ENCODE measurements at places on chromosomes 3 and 15.

GRCh38 chr3:4745235-4745610, 234.0 kb upstream of the BHLHE40 start:
- DNase-seq, result no peak

- no peak for DNase-seq
Observed at GRCh38 chr15:67389975-67390374, 131.0 kb upstream of the C15orf61 start.

DNA sequence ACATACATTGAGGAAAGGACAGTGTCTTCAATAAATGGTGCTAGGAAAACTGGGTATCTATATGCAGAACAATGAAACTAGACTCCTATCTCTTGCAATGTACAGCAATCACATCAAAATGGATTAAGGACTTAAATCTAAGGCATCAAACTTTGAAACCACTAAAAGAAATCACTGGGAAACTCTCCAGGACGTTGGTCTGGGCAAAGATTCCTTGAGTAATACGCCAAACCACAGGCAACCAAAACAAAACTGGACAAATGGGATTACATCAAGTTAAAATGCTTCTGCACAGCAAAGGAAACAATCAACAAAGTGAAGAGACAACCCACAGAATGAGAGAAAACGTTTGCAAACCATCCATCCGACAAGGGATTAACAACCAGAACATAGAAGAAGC, 14.5 kb downstream of the LAMP3 start:
- no peak for DNase-seq

GRCh38 chr15:74200871-74201419, 1.6 kb downstream of the STRA6 start:
- DNase-seq, result no peak

GRCh38 chr15:55360256-55360655, 41.2 kb downstream of the PIGB start:
- DNase-seq, result no peak

DNA sequence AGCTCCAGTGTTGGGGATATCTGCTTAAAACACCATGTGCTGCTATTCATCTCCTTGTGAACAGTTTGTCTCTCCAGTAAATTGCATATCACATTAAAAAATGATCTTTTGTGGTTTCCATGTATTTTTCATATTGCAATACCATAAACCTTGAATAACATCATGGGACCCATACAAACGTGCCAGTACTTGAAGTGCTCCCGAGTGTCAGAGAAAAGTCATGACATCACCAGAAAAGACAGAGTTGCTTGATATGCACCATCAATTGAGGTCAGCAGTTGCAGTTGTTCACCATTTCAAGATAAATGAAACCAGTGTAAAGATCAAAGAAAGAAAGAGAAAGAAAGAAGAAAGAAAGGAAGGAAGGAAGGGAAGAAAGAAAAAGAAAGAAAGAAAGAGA, 278.6 kb downstream of the ZNF621 start:
- no peak for DNase-seq

DNA sequence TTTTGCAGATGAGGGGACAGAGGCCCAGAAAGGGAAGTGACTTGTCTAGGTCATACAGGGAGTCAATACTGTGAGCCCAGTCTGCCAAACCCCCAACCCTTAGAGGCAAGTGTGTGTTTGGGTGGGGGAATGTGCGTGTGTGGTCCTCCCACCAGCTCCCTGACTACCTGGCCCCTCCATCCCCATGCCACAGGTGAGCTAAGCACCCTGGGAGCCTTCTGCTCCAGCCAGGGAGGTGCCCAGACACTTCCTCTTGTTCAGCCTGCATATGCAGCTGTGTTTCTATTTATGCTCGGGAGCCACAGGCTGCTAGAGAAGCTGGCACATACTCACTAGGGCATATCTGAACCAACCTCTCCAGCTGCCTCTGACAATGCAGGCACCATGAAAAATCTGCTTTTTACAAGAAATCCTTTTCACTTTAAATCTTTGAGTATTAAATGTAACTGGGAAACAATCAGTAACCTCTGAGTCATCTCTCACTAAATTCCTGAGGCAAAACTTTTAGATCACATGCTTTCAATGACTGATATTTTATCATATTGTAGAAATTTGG, 20.7 kb downstream of the TBC1D2B start:
- DNase-seq, result no peak

- DNase-seq, result no peak
Observed at GRCh38 chr15:38868326-38869114, 303.9 kb upstream of the RASGRP1 start.

GRCh38 chr15:32838820-32839219, 121.0 kb downstream of the GREM1 start:
- DNase-seq, result no peak

DNA sequence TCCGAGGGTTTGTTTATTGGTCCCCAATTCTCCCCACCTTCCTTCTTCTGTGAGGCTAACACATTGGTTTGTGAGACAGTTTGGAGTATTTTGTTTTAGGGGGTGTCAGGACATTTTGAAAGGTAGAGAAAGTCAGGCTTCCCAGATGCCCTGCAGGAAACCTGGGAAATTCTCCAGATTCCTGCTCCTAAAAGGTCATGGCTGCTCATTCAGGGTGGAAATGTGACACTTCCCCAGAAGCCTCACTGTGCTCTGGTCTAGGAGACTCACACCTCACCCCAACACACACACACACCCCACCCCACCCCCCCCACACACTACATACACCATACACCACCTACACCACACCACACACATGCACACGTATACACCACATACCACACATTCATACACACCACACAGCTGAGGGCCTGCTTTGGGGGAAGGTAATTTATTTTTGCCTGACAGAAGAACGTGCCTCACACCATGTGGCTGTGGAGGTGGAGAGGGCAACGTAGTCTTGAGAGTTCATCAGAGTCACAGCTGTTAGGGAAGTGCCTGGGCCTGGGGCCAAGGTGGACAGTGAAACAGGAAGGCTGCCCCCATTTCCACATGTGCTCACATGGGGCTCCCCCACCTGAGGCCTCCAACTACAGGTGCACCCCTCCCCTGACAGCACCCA, 40.4 kb upstream of the LIMD1 start:
- no peak for DNase-seq

DNA sequence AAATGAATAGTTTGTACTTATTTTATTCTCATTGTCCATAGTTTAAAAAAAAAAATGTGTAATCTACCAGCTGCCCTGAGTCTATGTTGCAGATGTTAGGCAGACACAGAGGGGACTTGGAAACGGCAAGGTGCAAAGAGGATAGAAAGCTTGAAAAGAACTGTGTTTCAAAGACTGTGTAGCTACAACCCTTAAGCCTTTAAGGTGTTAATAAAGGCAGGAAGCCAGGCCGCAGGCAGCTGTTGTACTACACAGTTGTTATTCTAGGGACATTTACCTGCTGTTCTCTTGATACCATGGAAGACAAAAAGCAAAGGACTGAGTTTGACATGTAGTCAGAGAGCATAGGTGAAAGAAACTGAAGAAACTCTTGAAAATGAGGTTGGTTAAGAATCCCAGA, 440.0 kb downstream of the TUSC7 start:
- no peak for DNase-seq

DNA sequence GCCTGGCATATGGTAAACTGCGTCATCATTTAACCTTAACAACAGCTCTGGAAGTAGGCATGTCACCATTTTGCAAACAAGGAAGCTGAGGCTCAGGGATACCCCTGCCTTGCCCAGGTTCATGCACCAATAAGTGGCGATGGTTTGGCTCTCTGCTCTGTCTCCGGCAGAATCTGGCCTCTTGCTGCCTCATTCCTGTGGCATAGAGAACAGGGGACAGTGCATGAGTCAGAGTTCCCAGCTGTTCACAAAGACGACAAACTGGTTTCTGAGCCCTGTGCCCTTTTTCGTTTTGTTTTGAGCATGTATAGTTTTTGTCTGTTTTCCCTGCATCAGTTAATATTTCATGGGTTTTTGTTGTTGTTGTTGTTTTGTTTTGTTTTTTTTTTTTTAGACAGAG, 236.8 kb downstream of the OPA1 start:
- DNase-seq, result no peak

- no peak for DNase-seq
Observed at GRCh38 chr15:38826880-38827279, 262.3 kb upstream of the RASGRP1 start.

GRCh38 chr3:186236357-186237020, 125.5 kb downstream of the DGKG start:
- DNase-seq, result no peak

DNA sequence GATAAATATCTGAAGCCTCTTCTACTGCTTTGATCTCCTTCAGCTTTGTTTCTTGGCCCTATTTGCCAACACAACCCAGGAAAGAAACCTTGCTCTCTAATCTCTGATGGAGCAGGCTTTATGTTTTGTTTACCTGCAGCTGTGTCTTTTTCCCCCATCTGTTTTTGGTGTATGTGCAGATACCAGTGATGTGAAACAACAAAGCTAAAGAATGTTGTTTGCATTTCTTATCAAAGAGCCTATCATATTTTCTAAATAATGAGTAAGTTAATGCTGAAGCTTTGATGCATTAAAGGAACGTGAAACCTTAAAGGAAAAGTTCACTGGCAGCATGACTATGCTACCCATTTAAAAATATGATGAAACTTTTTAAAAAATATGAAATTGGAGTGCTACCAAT, 238.4 kb downstream of the NEK10 start:
- no peak for DNase-seq

DNA sequence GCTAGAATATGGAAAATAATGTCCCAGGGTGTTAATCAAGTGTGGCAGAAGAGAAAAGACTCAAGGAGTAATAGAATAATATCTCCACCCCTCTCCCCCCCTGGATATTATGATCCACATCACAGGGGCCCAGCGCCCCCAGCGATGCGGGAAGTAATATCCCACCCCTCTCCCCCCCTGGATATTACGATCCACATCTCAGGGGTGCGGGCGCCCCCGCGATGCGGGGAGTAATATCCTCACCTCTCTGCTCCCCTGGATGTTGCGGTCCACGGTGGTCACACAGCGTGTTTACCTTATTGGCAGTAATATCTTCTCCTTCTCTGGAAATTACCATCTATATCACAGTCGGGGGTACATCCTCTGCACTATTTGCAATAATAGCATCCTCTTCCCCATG, 97.1 kb upstream of the OSBPL11 start:
- DNase-seq, result no peak

DNA sequence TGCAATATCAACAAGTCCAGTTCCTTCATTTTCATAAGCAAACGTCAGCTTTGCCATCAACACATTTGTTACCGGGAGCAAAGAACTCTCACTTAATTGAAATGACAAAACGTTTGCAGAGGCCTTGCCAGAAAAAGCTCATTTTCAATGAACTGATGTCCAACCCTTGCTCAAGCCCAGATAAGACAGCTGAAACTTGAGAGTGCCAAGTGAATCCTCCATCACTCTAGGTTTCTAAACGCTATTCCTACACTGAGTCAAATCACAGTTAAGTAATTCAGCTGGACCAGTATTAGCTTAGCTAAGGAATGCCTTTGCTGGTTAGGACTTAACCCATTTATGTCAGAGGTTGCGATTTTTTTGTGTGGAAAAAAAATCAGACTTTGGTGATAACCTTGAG, 11.5 kb downstream of the CHSY1 start:
- DNase-seq, result no peak

DNA sequence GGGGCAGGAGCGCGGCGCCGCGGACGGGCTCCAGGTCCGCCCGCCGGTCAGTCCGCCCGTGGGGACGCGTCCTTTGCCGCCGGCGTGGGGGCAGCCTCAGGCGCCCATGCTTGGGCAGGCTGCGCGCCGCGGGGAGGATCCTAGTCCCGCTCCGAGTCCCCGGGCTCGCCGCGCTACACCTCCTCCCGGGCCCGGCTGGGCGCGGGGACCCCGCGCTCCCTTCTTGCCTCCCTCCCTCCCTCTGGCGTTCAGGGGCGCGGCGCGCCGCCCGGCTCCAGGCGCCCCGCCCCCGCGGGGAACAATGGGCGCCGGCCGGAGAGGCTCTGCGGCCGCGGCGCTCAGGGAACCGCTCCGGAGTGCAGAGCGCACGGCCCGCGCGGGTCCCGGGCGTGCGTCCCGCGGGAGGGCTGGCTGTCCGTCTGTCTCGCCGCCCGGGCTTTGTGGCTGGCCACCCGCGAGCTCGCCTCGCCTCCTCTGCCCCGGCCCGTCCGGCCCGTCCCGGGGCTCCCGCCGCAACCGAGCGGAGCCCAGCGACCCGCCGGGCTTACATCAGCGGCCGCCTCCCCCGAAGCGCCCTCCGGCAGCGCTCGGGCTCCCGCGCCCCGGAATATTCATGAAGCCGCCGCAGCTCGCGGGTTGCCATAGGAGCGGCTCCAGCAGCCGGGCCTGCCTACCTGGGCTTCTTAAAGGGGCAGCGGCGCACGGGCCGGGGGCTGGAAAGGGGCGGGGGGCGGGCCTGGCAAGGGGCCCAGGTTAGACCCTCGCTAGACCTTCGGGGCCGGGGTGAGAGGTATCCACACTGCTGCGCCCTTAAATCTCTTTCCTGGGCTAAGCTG, at the start of gene HCN4:
Gene HCN4, minus strand, starts transcription at position 658 of the 836 bp plus-strand sequence. CDS start 688 bp downstream, outside the sequence.
- no peak for DNase-seq

GRCh38 chr15:41983621-41984571, 11.5 kb upstream of the EHD4 start:
- DNase-seq, result no peak

GRCh38 chr3:50365080-50365841, 5.9 kb upstream of the TMEM115 start:
- peak; percentile 41 for DNase-seq

- DNase-seq, result no peak
Observed at GRCh38 chr3:135023996-135024658, 229.1 kb downstream of the EPHB1 start.

- no peak for DNase-seq
Observed at GRCh38 chr3:101381809-101382208, 61.4 kb upstream of the IMPG2 start.

GRCh38 chr15:74311734-74312444, 55.6 kb downstream of the CYP11A1 start:
- no peak for DNase-seq

- DNase-seq, result no peak
Observed at GRCh38 chr3:188283347-188283746, 129.4 kb downstream of the LPP start.

- no peak for DNase-seq
Observed at GRCh38 chr3:195537995-195538394, 5.1 kb downstream of the PPP1R2 start.

- DNase-seq, result no peak
Observed at GRCh38 chr15:94130504-94130903, 100.9 kb upstream of the MCTP2 start.

- DNase-seq, result no peak
Observed at GRCh38 chr15:58214591-58215340, 76.6 kb downstream of the AQP9 start.

- peak; percentile 39 for DNase-seq
Observed at GRCh38 chr3:12891985-12892839, 50.8 kb upstream of the RPL32 start.

- DNase-seq, result no peak
Observed at GRCh38 chr3:55691141-55691540, 204.0 kb upstream of the WNT5A start.

GRCh38 chr3:187916072-187916471, 170.8 kb upstream of the BCL6 start:
- no peak for DNase-seq

GRCh38 chr3:9946112-9947024, 5.8 kb downstream of the PRRT3 start:
- DNase-seq, result peak; percentile 86

GRCh38 chr3:156862338-156862737, 36.2 kb downstream of the LEKR1 start:
- no peak for DNase-seq

All from skin of body (tissue), 3 donors.